ENCODE measurements at places on chromosomes 4 and X.

- no peak for DNase-seq
Observed at GRCh38 chr4:136803433-136803832, 728.9 kb downstream of the PCDH18 start.

- no peak for DNase-seq
Observed at GRCh38 chr4:8291701-8292477, 22.3 kb downstream of the HTRA3 start.

DNA sequence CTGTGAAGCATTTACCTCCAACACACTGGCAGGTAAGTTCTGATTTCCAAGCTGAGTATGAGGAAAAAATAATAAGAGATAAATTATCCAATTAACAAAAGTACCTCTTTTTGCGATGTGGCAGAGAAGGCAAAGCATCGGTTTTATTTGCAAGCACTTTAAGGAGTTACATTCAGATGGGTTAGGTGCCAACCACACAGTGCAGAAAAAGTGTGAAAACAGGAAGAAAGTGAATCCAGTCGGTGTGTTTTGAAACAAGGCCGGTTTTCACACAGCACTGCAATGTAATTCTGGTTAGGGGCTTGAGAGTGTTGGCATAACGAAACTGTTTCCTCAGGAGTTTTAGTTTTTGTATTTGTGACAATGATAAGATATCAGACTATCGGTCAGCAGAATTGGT is 130.8 kb upstream of the PDLIM3 start:
- DNase-seq, result no peak

DNA sequence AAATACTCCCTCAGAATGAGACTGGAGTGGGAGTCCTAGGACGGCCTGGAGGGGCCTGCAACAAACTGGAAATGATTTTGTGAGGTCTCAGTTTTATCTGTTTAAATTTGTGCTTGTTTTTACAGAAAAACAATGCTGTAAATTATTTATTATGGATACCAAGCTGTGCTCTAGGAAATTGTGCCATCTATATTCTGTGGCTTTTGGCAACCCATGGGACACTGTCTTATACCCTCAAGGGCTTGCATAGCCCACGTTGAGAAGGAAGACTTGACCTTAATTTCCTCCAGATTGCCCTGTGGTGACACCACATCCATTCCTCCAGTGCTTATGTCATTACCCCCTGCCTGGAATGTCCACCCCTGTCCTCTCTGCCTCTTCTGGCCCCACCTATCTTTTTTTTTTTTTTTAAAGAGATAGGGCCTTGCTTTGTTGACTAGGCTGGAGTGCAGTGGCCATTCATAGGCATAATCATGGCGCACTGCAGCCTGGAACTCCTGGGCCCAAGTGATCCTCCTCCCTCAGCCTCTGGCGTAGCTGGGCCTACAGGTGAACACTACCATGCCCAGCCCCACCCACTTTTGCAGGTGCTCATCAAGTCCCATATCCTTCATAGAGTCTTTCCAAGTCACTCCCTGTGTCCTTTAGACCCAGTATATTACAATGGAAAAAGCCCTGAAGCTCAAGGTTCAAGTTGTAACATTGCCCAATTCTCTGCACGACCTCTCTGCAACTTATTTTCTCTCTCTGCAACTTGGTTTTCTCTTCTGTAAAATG is 77.4 kb downstream of the HPRT1 start:
- peak; percentile 93 for DNase-seq

- DNase-seq, result peak; percentile 87
Observed at GRCh38 chr4:80309294-80310004, 26.1 kb upstream of the CFAP299 start.

- no peak for DNase-seq
Observed at GRCh38 chr4:105543346-105543745, 9.1 kb upstream of the ARHGEF38 start.

DNA sequence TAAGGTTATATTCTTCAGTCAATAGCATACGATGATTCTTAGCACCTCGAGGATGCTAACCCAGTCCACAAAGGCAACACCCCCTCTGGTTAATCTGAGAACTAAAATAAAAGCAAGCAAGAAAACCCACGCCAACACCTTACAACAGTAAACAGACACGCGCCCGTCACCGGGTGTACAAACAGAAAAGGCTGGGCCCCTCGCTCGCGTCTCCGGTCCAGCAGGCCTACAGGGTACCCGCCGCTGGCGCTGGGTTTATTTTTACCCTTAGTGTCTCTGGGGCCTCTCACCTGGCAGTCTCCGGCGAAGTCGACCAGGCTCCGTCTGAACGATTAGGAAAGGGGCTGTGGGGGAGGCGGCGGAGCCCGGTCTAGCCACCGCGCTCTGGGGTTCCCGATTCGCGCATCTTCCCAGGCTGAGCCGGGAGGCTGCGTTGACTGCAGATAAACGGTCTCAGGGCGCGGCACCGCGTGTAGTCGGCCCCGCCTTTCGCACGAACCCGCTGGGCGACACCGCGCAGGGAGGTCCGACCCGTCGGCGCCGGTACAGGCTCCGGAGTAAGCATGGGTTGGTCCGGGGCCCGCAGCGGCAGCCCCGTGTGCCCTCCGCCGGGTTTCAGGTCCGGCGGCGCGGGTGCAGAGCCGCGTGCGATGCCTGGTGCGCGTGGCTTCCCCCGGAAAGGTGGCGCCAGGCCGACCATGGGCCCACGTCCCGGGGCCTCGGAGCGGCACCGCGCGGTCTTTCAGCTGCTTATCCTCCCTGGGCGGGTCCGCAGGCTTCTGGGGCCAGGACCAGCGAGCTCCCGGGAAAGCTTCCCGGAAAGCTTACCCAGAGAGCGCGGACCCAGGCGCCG is 441 bp downstream of the SLC9B2 start:
- DNase-seq, result peak; percentile 66

DNA sequence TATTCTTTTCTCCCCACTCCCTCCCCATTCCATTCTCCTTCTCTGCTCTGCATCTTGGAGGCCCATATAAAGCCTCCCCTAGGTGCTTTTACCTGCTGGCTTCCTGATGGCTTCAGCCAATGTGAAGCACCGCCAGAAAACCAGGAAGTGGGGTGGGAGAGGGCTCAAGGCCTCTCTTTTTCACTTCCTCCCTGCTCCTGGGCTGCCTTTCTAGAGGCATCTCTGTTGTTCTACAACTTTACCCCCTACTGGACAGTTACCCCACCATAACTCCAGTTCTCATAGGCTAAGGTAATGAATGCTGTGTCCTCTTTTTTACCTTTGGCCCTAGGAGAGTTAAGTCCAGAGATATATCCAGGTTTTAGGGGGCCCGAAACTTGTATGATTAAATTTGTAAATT is 62.4 kb upstream of the PPARGC1A start:
- DNase-seq, result no peak

- no peak for DNase-seq
Observed at GRCh38 chr4:11471618-11472017, 42.9 kb upstream of the HS3ST1 start.

- DNase-seq, result peak; percentile 55
Observed at GRCh38 chr4:73718375-73719373, 21.7 kb upstream of the CXCL8 start.

- no peak for DNase-seq
Observed at GRCh38 chr4:119010909-119011606, 122.4 kb downstream of the SYNPO2 start.

GRCh38 chr4:142383800-142384470 is 462.2 kb downstream of the INPP4B start:
- no peak for DNase-seq

DNA sequence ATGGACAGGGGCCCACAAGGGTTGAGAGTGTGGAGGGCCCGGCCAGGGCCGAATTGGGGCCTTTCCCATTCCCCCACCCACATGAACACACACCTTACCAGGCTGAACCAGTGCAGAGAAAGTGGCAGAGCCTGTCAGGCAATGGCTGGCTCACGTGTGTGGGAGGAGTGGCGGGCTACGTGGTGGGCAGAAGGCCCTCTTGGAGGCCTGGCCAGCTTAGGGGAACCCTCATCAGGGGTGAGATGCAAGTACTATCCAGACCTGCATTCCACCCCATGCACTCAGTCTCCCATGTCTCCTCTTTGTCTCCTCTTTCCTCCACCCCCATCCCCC is 965 bp downstream of the TCEAL4 start:
- DNase-seq, result no peak

GRCh38 chrX:17829566-17829965 is 31.5 kb downstream of the RAI2 start:
- no peak for DNase-seq

- no peak for DNase-seq
Observed at GRCh38 chr4:71382900-71383560, 44.2 kb downstream of the SLC4A4 start.

DNA sequence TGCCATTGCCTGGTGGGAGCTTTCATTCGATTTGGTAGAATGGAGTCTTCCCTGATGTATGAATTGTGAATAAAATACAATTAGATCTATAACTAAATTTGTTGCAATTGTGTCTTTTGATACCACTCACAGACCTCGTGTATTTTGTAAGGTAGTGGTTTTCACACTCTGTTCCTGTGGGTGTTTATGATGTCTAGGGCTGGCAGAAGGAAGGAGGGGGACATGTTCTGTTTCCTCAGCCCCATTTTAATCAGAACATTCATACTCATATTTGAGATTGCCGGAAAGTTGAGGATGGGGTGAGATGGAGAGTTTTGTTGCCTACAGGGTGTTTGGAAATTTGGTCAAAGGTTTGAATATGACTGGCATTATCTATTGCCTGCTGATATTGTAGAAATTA is 42.9 kb downstream of the PTTG2 start:
- DNase-seq, result no peak

DNA sequence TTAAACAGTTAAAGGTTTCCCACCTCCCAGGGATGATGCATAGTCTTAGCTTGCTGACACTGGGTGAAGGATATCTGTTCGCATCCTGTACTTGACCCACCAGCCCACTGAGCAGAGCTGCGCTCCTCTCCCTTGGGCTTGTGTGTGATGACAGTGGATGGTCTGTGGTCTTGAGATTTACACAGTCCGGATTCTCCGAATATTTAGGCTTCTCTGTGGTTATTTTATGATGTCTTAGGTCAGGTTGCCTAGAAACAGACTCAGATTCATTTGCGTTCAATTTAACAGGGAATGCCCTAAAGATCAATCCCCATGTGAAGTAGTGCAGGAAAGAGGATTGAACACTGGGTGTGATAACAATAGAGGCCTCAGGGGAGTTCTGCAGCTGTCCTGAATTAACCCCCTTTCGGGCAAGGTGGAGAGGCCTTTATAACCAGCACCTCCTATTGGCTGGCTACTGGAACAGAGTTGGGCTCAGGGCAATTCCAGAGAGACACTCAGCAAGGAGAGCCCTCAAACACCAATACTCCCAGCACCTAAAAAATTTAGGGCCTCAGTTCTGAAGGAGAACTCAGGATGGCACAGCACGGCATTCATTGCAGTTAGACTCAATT is 653.2 kb upstream of the GALNT7 start:
- DNase-seq, result no peak

DNA sequence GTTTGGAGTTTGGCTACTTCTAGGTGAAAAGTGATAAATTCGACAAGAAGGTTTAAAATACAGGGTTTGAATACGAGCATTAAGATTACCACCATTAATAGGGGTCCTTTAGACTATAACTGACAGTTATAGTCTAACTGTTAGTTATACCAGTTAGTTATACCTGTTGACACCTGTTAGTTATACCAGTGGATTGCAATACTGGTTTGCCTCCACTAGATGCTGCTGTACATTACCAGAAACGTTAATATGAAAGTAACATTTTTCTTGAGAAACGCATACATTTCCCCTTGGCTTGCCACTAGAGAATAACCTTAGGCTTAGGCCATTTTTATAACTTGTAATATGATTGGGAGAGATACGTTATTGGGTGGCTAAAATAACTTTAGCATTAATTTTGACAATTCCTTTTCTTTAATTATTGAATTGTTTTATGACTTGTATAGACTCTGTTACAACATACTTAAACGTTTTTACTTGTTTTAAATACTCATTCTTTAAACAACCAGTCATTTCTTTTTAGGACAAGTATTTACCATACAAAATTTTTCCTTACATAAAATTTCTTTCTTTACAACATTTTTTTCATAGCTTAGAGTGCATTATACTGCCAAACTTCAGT is 911.2 kb downstream of the FSTL5 start:
- peak; percentile 24 for DNase-seq

GRCh38 chrX:103175944-103176753 is 38.8 kb upstream of the BEX4 start:
- DNase-seq, result peak; percentile 39

- no peak for DNase-seq
Observed at GRCh38 chrX:38824176-38824575, 22.9 kb downstream of the MID1IP1 start.

GRCh38 chrX:150587585-150588503 is 19.4 kb downstream of the MTM1 start:
- peak; percentile 29 for DNase-seq

DNA sequence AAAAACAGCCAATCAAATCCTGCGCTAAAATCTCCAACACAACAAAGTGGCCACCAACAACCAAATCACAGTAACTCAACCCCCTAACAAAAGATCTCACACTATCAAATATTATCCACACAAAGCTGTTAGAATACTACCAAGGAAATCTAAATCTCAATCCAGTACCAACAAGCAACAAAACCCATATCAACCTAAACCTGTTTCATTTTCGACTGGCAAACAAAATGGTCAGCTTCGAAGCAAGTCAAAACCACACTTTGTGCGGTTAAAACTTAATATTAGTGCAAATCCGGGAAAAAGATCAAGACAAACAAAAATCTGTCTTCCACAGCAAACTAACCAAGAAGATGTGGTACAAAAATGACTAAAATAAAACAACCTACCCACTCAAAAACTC is 28.7 kb upstream of the MUC7 start:
- no peak for DNase-seq

DNA sequence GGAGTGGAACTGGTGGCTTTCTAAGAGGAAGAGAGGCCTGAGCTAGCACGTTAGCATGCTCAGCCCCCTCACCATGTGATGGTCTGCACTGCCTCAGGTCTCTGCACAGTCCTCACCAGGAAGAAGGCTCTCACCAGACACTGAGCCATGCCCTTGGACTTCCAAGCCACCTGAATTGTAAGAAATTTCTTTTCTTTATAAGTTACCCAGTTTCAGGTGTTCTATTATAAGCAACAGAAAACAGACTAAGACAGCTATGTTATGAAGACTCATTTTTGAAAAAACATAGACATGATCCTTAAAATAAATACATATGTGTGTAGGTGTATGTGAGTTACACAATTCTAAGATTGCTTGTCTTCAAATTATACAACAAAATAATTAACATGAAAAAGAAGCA is 74.7 kb downstream of the CEP44 start:
- DNase-seq, result no peak

- DNase-seq, result no peak
Observed at GRCh38 chr4:168101026-168101425, 8.7 kb downstream of the ANXA10 start.

Measured in RPMI7951 (cell line).